ENCODE measurements at places on chromosomes 3 and 15. TPM values are rescaled to one million over a fixed set of nuclear protein-coding genes. Genes with fewer than 3 reads are reported as not detected.

TRIM59 gene
- total RNA-seq = 20.2 TPM

INSYN1 gene
- 0.23 TPM for total RNA-seq

RPS27L gene
- 170 TPM for total RNA-seq

NR1I2 gene
- not detected for total RNA-seq

NANOGP8 gene
- not detected for total RNA-seq

KCNAB1 gene
- 3.5 TPM for total RNA-seq

PLEKHO2 gene
- 23.2 TPM for total RNA-seq

COL6A5 gene
- under 0.01 TPM for total RNA-seq

MITF gene
- total RNA-seq = 3.6 TPM

CNTN3 gene
- total RNA-seq = 0.97 TPM

NSUN3 gene
- total RNA-seq = 11.2 TPM
